ENCODE measurements at places on chromosomes 1 and 21.

GRCh38 chr1:64686828-64687724 lies 57.8 kb upstream of the RAVER2 start:
- DNase-seq: peak; percentile 56

DNA sequence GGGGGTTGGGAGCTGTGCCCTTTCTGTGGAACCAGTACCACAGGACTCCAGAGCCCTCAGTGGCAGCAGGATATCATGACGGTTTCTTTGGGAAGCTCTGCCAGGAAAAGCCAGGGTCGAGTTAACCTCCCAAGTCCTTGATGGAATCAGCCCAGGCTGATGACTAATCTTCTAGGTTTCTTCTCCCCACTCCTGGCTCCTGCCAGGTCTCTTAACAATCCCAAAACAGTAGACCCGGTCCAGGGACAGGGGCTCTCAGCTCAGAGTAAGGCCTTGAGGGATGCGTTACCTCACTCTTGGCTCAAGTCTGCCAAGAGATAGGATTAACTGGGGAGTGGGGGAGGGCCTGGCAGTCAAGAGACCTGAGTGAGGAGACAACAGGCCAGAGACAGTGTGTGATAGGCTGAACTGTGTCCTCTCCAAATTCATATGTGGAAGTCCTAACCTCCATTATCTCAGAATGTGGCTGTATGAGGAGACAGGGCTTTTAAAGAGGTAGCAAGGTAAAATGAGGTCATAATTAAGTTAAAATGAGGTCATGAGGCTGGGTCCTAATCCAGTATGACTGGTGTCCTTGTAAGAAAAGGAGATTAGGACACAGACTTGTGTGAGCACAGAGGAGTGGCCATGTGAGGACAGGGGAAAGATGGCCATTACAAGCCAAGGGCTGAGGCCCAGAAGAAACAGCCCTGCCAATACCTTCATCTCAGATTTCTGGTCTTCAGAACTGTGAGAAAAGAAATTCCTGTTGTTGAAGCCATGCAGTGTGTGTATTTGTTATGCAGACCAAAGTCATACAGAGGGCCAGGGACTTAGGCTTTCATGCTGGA lies 95.0 kb downstream of the BEND5 start:
- peak; percentile 39 for DNase-seq

DNA sequence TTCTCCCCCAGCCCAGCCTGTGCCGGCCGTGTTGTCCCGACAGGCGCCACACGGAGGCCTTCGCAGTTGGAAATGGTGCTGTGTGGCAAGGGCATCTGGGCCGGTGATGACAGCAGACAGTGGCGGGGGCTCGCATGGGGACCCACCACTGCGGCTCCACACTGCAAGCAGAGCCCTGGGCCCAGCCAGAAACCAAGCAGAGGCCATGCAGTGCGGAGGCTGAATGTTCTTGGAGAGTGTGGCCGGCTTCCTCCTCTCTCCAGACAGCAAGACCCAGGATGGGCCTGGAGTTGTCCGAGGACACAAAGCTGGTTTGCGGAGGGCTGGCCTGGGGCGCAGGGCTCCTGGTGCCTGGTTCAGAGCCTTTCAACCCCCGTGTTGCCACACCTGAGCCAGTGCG lies 104.6 kb downstream of the SIK1 start:
- no peak for DNase-seq

DNA sequence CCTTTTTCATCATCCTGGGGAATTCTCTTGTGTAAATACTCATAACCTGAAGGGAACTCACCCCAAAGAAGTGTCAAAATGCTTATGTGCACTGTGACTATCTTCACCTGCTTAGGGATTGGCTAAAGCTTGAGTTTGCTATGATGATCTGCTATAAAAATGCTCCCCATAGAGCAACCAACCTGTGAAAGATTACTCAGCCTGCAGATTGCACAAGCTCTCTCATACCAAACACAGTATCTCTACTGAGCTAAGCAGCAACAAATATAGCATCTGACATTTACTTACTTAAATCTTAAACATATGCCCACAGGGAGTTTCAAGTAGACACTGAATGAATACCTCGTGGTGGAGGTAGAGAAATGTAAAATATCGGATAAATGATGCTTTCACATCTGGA lies 725.8 kb downstream of the MRPL39 start:
- no peak for DNase-seq

- no peak for DNase-seq
Observed at GRCh38 chr1:230788561-230789275, 41.5 kb downstream of the CAPN9 start.

GRCh38 chr1:32997381-32997891 lies 32.8 kb upstream of the RNF19B start:
- no peak for DNase-seq

DNA sequence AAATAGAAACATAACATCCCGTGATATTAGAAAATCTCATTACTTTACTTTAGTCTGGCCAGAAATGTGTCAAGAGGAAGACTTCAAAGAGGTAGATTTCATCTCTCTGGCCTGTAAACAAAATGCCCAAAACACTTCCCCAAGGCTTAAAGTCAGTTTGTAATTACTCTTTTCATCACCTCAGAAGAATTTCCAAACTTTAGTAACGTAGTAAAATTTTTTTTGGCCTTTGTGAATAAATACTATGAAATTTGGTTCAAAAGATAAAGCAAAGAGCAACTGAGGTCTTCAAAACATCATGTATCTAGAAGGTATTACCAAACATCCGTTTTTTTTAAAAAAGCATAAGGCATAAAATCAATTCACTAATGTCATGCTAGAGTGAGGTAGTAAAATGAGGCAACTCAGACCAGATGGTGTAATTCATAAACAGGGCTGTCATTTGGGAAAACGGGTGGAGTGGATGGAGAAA lies 51.4 kb downstream of the LEPR start:
- DNase-seq: no peak

- no peak for DNase-seq
Observed at GRCh38 chr1:212938846-212939245, 11.5 kb upstream of the VASH2 start.

DNA sequence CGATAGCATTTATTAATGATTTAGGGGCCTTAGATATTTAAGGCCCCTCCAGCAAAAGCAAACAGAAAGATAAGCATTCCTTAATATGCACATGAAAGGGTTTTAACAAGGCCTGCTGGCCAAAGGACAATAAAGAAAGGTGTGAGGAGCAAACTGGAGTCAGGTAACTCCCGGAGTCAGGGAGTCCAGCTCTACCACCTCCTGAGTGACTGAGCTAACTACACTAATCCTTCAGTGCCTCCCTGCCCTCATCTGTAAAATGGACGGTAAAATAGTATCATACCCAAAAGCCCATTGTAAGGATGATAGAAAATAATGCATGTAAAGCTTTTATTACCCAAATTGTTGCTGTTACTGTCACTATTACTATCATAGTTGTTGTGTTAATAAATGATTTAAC lies 161.7 kb downstream of the SIPA1L2 start:
- DNase-seq: peak; percentile 48

- no peak for DNase-seq
Observed at GRCh38 chr1:104991702-104992101, 1242.0 kb downstream of the AMY1C start.

DNA sequence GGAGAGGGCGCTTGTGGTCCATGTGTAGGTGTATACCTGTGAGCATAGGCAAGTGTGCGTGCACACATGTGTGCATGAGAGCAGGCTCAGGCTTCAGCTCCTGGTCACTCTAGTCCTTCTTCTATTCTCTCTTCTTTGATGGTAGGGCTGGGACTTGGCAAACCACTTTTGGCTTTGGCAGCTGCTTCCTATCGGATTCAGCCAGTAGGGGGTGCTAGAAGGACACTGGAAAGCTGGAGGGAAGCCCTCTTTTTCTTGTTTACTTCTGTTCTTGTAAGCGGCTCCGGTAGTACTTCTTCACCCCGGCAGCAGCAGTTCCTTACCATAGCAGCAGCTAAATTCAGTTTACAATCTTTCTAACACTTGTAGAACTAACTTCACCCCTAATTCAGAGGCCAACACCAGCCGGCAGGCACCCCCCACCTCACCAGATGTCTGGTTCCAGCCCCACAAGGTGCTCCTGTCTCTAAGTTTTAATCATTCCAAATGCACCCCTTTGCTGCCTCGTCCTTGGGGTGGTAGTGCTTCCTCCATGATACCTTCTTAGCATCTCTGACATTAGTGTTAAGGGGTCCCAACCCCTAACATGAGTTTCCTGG lies 25.1 kb downstream of the NENF start:
- DNase-seq: peak; percentile 86

DNA sequence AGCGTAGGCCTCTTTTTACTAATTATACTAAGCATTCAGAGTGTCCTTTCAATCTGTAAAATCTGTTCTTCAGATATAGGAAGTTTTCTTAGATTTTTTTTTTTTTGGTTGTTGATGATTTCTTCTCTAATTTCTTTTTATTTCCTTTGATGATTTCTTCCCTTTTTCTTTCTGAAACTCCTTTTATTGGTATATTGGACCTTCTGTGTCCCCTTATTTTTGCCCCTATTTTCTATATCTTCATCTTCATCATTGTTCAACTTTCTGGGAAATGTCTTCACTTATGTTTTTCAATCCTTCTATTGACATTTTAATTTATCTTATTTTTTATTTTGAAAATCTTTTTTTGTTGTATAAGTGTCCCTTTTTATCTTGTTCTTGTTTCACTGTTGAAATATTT lies 17.2 kb upstream of the SYT14 start:
- DNase-seq: no peak

DNA sequence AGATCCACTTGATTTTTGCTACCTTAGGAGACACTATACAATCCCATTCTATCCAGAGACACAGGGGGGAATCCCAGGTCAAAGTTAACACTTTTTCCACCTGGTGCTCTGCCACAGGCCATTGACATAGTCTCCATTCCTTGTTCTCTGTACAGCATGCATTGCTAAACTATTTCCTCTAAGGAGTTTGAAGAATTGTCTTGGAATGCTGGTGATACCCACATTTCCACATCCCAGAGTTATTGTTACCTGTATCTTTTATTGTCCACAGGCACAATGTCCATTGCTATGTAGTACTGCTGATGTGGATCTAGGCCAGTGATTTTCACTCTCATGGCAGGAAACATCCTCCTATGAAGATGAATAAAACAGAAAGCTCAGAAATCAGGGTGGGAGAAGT lies 61.9 kb downstream of the TBX15 start:
- DNase-seq: no peak

DNA sequence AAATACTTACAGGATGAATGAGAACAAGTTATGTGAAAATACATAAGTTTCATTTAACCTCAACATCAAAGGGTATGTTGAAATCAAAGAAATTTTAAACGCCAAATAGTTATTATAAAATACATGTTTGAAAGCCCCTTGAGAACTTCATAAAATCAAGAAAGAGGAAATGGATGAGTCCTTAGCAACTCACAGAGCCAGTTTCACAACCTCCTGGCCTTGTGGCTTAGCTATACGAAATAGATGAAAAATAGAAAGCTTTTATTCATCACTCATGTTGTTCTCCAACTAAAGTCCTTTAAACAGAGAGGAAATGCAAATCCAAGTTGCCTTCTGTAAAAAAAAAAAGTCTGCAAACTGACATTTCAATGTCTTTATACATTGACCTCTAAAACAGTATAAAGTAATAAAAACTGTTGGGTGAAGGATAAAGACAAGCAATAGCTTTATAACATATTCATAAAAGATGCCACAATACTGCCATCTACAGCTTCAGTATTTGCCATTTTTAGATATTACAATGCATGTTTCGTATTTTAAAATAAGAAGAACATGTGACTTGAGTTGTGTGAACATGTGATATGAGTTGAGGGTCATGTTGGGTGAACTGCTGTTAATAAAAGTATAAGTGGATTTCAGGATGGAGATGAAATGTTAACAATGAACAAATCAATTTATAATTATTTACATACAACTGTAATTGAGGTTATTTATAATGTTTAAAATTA lies 847.8 kb downstream of the MRPL39 start:
- DNase-seq: no peak

GRCh38 chr21:15329191-15329590 lies 264.4 kb upstream of the NRIP1 start:
- DNase-seq: no peak

- no peak for DNase-seq
Observed at GRCh38 chr1:226535666-226536065, 12.9 kb upstream of the STUM start.

GRCh38 chr21:30518876-30519275 lies 16.9 kb upstream of the KRTAP19-5 start:
- DNase-seq: no peak

GRCh38 chr1:89535537-89535936 lies 10.9 kb downstream of the LRRC8B start:
- no peak for DNase-seq

DNA sequence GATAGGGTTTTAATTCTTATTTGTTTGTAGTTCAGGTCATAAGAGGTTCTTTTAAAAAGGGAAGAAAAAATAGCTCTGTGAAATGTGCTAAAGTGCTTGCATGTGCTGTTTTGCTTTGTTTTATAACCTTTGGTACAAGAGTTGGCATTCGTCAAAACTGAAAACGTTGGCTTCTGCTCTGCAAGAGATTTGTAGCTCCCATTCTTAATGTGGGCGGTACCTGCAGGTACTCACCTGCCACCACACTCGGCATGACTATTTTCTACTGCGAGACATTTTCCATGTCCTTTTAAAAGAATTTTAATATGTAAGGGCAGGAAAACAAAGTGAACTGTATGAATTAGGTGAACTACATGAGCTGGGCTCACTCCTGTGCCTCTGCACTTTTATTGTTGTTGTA lies 92.6 kb downstream of the ADARB1 start:
- DNase-seq: no peak

DNA sequence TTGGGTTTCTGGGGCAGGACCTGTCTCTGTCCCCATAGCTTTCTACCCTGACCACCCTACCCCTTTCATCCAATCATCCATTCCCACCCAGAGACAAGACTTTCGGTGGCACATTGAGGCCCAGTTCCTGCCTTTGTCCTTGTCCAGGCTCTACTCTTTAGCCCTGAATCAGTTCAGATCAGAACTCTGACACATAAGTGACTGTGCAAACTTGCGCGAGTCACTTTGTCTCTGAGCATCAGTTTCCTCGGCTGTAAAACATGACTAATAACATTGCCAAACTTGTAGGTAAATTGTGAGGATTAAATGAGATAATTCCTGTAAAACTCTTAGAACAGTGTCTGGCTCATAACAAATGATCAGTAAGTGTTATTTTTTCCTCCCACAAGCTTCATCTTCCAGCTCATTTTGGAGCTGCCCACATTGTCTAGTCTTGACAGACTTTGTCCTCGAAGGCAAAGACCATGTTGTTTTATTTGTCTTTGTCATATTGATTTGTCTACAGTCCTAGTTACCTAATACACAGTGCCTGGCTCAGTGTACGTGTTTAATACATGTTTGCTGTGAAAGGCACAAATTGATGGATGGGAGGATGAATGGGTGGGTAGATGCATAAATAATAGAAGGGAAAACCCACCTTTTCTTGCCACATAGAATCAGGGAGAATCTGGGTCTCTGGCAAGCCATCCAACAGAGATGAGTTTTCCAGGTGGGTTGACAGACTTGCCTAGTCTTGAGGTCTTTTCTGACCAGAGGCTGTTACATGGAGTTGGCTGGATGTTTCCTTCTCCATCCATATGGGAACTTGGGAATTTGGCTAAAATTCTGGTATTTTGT lies 262.9 kb downstream of the OMA1 start:
- no peak for DNase-seq

GRCh38 chr21:26168371-26168770 lies 2.2 kb downstream of the APP start:
- no peak for DNase-seq

GRCh38 chr21:45582128-45582527 lies 39.9 kb upstream of the SLC19A1 start:
- DNase-seq: peak; percentile 61
